ENCODE measurements at places on chromosomes 4 and X.
A peak's percentile ranks its signal among the peaks of the same experiment; 100 is the strongest.

DNA sequence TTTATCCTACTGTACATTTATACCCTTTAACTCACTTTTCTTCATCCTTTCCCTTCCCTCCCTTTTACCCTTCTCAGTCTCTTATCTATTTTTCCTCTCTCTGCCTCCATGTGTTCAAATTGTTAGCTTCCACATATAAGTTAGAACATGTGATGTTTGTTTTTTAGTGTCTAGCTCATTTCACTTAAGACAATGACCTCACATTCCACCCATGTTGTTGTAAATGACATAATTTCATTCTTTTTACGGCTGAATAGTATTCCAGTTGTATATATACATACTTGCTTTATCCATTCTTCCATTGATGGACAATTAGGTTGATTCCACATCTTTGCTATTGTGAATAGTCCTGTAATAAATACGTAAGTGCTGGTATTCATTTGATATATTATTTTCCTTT, 7.3 kb upstream of the CXCL3 start:
- no peak for DNase-seq

DNA sequence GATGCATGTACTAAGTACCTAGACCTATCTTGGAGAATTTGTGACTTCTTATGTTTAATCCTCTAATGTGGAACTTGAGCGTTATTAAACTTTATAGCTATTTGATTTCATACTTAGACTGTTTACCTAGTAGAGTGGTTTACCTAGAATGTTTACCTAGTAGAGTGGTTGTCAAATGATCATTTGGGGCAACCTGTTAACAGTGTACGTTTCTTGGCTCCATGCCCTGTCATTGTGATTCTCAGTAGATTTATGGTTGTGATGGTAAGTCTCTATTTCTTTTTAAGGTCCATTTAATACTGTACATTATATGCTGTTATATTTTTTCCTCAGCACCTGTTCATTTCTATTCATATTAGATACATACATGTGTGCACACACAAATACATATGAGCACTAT, 233.0 kb upstream of the MAD2L1 start:
- no peak for DNase-seq

- no peak for DNase-seq
These were observed 135.2 kb upstream of the RASGEF1B start for GRCh38 chr4:81606801-81607501.

DNA sequence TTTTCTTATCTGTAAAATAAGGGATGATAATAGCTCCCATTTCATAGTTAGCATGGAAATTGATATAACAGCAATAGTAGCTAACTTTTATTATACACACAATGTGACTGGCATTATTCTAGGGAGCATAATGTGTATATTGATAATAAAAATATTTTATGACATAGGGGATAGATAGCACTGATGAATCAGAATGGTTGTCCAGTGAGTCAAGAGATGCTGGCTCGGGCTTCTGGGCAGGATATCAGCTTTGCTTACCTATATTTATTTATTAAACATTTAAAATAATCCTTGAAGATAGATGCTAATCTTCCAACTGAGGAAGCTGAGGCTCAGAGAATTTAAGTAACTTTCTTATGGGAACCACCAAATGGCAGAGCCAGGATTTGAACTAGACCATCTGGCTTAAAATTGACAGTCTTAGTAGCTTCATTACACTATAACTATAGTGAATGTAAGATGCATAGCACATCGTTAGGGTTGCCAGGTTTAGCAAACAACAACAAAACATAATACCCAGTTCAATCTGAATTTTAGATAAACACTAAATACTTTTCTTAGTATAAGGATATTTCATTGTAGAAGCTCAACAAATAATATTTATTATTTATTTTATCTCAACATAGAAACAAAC, 2.7 kb downstream of the AFP start:
- no peak for DNase-seq

DNA sequence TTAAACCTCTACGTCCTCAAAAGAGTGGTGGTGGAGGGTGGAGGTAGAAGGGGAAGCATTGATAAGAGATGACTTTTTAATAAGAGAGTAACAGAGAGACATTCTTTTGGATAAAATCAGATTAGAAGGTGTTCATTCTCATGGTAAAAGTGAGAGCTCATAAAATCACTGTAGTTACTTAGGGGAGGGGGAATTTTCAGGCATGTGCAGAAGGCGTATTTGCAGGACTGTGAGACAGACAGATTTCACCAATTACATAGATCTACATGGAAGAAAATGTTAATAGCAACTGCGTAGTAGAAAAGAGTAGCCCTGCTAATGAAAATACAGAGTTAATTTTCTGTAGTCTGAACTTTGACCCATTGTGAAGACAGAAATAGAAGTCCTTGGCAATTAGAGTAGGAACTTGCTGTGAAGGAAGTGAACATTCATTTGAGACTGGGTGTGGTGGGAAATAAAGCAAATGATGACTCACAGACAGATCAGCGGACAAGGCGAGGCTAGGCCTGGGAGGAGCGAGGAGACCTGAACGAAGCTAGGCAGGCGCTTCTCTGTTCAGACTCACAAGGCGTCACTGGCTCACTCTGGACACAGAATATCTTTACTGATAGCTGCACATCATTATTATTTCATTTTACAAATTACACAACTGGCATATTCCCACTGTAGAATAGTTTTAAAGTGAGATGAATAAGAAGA, 57.2 kb upstream of the FAM9C start:
- DNase-seq: peak; percentile 66

GRCh38 chr4:27316176-27316575, 455.5 kb downstream of the STIM2 start:
- no peak for DNase-seq

- DNase-seq: peak; percentile 3
These were observed 39.0 kb upstream of the HGFAC start for GRCh38 chr4:3402491-3403347.

GRCh38 chrX:23945206-23945605, 37.4 kb downstream of the CXorf58 start:
- DNase-seq: no peak

- DNase-seq: no peak
These were observed 31.1 kb downstream of the METTL14 start for GRCh38 chr4:118716304-118716703.
